RCC 7860 (cell line): ENCODE measurements at places on chromosomes 1 and 21.

GRCh38 chr1:71046891-71047634, 553 bp downstream of the PTGER3 start:
- no peak for DNase-seq

DNA sequence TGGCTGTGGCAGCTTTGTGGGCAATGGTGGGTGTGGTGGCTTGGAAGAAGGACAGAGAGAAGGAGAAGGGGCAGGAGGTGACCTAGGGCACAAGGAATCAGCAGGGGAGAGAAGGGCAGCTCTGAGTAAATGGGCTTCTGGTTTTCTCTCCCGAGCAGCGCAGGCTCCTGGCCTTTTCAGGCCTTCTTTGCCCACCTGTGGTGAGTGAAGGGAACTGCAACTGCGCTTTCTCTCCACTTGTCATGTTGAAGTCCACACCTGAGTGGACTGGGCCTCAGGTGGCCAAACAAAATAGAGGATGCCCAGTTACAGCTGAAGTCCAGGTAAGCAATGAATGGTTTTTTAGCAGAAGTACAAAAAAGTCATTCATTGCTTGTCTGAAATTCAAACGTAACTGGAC, 29.4 kb upstream of the KCNA10 start:
- DNase-seq, result no peak

- no peak for DNase-seq
These were observed 8.2 kb downstream of the RHBG start for GRCh38 chr1:156376958-156377919.

DNA sequence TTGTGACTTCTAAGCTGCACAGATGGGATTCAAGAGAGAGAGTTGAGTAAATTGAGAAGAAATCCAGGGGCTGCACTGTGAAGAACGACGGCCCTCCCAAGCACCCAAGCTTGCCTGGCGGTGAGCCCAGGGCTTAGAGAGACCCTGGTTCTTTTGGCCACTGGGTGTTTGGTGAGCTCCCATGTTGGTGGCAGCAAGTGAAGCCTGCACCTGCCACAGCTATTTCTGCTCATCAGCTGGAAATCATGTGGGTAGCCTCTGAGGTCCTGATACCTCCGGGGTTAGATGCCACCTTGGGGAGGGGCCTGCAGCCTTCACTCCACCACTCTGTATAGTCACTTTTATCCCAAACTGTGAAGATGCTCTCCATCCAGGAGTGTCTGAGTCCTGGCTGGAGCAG, 6.2 kb upstream of the BTG2 start:
- DNase-seq, result no peak

- DNase-seq, result no peak
These were observed 1.9 kb downstream of the CSTB start for GRCh38 chr21:43774163-43774562.
